Upper lobe of right lung (tissue), 1 donor: ENCODE measurements at places on chromosomes 5 and 9.

DNA sequence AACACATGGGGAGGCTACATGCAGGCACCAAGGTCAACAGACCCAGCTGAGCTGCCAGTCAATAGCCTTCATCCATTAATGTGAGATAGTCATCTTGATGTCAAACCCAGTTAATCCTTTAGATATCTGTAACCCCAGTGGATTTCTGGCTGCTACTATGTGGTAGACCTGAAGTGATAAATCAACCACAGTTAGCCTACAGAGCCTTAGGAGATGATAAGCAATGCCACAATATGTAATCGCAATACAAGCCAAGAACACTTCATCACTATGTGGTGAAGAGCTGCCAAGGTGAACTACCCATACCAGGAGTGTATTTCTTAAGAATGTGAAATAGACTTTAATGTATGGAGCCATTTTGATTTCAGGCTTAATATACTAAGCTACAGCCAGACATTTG lies 1175.5 kb downstream of the DTWD2 start:
- DNase-seq, result no peak

DNA sequence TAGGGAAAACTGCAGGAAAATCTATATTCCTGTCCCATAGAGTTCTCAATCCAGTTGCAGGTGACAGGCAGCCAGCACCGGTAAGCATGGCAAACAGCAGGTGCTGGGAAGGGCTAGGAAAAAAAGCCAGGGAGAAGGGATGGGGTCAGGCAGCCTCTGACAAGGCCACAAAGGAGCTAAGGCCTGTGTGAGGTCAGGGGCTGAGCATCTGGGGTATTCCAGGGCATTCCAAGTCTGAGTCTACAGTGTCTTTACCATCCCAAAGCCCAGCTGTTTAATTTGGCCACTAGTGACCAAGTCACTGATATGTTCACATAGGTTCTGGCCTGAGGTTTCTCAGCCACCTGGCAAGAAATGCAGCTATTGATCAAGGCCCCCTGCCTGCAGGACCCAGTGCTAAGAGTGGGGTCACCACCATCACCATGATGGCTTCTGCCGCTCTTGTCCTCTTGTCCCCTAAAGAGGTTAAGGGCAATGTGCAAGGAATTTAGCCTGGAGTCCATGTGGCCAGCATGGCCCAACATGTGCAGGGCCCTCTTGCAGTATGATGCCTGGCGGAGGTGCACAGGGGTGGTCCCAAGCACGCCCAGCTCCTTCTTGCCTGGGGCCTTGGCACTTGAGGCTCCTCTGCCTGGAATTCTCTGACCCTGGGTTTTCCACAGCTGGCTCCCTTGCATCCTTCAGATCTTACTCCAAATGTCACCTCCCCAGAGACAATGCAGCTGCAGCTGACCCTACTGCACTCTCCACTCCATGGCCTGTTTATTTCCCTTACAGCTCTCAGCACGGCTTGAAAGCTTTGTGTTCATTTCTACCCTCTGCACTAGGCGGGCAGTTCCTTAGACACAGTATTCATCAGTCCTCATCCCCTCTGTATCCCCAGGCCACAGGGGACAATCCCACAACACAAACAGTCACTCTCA lies 213.1 kb downstream of the MSX2 start:
- DNase-seq, result no peak

DNA sequence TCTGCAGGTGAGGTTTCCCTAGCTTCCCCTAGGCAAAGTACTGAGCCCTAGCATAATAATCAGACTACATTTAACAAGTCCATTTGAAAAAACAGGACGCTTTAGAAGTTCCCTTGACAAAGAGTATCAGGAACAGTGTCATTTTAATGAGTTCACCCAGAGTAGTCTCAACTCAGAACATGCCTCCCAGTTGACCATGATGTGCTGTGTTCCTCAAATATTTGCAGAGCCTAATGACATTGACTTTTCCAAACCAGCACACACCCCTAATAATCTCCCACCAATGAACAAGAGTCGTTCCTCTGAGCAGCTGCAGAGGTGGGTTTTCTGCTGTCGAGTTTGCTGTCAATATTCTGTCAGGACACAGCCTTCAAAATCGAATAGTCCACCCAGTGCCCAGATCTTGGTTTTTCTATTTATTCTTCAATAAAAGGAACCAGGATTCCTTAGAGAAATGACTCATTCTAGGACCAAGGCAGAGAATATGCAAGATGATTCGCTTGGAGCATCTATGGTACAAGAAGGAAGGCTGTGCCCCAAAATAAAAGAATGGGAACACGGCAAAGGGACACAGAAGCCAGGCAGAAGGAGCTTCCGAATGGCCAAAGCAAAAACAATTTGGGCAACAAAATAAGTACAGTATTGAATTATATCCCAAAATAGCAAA lies 57.6 kb downstream of the OTULIN start:
- no peak for DNase-seq

GRCh38 chr9:115373000-115373709 lies 255.2 kb upstream of the TNC start:
- DNase-seq, result no peak

DNA sequence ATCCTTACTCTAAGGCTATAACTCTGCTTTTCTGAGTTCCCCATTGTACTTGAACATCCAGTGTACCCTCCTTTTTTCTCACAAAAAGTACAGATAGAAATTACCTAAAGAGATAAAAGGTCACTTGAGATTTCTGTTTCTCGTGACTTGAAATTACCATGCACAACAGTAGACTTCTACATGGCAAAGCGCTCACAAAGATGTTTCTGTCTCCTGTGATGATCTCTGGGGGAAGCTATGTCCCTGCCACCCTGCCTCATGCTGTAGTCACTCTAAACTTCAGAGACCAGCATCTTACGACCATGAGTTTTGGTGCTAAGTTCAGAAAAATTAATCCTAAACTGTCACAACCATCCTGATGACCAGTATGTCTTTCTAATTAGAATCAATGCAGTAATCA lies 36.2 kb downstream of the NFIB start:
- no peak for DNase-seq

DNA sequence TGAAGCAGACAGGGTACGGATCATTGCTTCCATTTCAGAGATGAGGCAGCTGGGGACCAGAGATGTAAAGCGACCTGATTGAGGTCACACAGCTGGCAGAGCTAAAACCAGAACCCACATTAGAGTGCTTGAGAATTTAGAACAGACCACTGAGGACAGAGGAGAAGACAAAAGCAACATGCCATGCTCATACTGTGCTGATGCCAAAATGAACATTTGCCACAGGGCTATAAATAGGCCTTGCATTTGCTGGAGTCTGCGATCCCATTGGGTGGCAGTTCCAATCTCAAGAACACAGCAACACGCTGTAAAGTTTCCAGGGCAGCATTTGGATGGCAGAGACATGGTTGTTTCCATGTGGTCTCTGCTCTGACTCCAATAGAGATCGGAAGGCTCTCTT lies 222.4 kb upstream of the TBC1D2 start:
- DNase-seq, result no peak

DNA sequence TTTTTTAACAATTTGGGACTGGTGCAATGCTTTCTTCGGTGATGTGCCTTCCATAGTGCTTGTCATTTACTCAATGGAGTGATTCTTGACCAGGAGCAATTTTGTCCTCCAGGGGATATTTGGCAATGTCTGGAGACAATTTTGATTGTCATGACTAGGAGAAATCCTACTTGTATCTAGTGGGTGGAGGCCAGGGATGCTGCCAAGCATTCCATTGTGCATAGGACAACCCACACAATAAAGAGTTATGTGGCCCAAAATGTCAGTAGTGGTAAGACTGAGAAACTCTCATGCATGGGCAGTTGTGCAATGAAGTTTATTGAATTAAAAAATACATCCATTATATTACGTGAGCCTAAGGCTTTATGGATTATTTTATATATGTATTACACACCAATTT lies 70.5 kb downstream of the FOCAD start:
- no peak for DNase-seq

DNA sequence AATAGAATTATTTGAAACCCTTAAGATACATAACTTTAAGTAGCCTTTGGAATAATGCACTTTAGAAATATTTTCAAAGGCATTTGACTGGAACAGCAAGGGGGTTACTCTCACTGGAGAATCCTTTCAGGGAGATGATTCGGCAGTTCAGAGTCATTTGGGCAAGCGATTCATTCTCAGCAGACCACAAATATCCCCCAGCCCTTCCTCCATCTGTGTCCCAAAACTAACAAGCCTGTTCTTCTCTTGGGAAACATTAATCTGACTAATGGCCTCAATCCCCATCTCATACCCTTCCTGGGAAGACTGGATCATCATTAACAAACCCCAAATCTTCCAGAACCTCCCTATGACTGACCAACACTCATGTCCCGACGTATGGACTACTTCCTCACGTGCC lies 65.8 kb upstream of the S1PR3 start:
- DNase-seq, result no peak

DNA sequence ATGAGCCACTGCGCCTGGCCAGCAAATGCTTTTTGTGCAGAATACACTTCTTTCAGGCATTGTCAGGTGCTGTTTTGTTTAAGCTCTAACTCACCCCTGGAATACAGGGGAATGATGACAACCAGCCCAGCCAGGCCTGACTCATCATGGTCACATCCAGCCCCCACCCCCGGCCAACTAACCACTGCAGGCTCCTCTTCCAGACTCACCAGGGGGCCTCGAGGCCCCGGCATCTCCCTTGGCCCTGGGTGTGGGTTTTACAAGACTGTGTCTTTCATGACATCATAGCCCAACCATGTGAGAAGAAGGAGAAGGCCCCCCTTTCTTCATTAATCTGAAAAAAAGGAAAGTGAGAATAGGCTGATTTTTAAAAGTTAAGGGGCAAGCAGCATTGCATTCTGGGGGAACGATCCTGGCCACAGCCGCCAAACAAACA lies 35.5 kb downstream of the OLFML2A start:
- DNase-seq, result no peak

- DNase-seq, result no peak
These were observed 16.6 kb downstream of the TUT7 start for GRCh38 chr9:86337469-86338108.

DNA sequence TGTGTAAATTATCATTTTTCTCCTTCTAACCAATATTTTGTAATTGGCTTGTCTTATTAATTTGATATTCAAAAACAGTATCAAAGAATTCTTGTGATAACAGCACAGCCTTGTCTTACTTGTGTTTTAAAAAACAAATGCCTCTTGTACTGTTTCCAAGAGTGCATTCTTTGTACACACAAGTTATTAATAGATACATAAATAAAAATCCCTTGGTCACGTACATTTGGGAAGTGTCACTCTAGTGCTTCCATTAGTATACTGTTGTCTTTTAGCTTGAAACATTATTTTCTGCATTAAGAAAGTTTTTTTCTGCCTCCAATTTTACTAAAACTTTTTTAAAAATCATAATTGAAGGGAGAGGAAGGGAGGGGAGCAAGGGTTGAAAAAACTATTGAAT lies 133.2 kb downstream of the PIP5K1B start:
- no peak for DNase-seq

DNA sequence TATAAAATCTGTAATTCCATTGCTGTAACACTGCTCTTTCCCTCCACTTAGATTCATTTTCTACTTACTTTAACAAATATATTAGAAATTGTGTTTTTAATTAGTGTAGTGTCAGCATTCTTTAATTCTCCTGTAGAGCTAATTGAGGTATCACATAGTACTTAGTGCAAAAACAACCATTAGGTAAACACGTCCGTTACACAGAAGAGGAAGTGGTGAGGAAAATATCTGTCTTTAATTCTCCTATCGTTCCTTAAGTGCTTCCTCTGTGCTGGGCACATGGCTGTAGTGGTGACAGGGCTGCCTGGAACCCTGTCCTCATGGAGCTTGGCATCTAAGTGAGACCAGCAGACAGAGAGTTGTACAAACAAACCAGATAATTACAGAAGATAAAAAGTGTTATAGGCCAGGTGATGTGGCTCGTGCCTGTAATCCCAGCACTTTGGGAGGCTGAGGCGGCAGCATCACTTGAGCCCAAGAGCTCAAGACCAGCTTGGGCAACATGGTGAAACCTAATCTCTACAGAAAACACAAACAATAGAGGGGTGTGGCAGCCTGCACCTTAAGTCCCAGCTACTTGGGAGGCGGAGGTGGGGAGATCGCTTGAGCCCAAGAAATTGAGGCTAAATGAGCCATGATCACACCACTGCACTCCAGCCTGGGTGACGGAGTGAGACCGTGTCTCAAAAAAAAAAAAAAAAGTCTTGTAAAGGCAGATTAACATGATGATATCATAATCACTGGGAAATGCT lies 36.4 kb downstream of the PARP8 start:
- no peak for DNase-seq

DNA sequence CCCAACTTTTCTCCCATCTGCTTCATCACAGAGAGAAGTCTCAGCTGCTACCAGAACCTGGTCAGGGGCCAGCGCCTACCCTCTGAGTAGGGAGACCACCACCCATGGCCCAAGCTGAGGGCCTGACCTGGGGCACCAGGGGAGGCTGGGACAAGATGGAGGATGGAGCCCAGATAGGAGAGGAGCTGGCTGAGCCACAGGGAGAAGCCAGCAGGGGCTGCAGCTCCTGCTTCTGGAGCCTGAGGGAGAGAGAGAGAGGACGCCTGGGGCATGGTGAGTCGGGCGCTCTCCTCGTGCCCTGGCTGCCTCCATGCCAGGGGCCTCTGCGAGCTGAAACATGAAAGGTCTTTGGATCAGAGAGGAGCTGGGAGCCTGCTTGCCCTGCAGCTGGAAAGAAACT lies 1.4 kb upstream of the FOXI1 start:
- DNase-seq, result no peak

DNA sequence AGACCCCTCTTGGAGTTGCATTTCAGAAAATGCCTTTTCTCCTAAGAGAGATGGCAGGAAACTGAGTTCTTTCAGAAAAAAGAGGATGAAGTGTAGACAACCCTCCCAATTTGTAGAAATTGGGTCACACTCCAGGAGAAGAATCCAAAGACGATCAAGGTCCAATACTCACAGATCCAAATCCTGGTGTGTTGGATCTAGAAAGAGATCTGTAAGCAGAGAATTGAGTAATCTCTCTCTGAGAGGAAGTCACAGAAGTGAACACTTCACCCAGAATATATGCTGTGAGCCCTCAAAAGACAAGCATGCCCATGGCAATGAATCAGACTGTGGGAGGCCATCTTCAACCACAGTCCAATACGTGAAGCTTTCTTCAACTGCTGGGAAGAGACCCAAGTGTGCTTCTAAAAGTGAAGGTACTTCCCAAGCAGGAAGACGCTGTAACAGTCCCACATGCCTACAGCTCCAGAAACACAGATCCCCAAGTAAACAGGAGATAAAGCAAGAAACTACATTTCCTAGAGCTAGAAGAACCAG lies 182.7 kb downstream of the SMC2 start:
- no peak for DNase-seq

GRCh38 chr5:161396171-161396570 lies 150.4 kb downstream of the GABRB2 start:
- no peak for DNase-seq

- DNase-seq, result no peak
These were observed 10.0 kb upstream of the ATG10 start for GRCh38 chr5:81961651-81962440.
